ENCODE measurements at places on chromosomes 3 and 15.

DNA sequence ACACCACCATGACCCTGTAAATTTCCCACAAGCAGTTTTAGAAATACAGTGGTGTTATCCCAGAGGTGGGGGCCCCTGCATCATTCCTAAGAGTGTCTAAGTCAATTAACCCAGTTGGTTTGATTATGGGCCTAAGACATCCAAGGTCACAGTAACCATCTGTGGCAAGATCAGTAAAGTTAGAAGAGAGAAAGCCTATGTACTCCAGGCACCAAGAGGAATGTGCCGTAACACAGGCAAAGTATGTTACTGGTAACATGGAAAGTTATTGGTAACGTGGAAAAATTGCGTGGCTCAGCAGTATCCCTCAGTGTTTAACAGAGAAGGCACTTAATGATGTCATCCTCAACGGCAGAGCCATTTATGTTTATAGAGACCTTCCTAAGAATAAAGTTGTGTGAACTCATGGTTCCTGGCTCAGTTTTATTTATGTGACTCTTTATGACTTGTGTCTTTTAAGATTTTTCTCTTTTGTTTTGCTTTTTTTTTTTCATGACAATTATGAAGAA, 144.1 kb upstream of the RASGRP1 start:
- no peak for DNase-seq

GRCh38 chr15:54803134-54803808, 393.5 kb downstream of the RSL24D1 start:
- no peak for DNase-seq

DNA sequence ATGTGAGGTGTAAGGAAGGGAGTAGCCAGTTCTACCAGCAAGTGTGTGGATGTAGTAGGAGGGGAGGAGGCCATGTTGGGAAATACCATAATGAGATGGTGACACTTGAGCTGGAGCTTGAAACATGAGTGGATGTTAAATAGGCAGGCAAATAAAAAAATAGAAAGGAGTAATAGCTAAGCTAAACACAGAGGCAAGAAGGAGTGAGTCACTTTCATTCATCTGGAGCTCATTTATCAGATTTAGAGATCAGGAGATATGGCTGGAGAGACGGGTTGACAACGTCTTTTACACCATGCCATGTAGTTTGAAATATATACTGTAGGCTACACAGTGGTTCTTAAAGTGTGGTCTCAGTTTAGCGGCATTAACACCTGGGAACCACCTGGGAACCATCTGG, 390.5 kb downstream of the DIPK2A start:
- DNase-seq: no peak

DNA sequence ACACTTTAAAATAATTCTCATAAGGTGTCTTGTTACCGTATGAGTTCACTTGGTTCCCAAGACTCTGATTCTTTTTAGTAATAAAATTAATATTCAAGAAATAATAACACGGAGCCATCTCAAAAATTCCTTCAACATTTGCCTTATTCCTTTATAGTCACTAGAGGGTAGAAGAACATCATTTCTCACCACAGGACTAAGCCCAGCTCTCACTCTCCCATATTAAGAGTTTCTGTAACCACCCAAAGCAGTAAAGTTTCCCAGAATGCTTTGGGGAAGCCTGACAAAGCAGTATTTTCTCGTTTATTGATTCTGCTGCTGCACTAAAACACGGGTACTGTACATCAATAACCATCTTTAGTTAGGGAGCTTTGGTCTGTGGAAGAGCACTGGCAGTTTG, 114.9 kb downstream of the MCTP2 start:
- DNase-seq: no peak

DNA sequence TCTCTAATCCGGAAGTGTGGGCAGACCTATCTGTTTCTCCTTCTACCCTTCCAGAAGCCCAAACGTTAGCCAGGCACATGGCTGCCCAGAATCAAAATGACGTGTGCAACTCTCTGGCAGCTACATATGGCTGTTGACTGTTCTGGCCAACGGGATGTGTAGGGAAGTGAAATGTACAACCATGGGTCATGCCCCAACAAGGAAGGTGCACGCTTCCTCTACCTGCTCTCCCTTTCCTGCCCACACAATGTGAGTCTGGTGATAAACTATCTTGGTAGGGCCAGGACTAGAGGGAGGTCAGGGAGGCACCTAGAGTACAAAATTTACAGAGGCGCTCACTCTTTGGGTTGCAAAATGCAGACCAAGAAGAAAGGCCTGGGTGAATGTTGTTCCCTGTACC, 495.9 kb upstream of the PROK2 start:
- DNase-seq: no peak

DNA sequence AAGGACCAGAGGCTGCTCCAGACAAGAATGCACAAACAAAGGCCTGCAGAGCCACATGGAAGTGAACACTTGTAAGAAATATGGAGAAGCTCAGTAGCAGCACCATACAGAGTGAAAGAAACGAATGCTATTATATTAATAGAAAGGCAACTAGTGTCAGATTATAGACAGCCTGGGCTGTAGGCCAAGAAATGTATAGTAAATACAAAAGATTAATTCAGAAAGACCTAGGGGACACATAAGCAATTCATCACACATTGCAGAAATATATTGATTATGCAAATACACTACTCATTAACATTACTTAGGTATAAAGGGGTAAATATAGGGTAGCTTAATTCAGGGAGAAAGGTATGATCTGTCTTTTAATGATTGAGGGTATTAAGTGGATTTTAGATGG, 69.5 kb upstream of the GUCA1C start:
- no peak for DNase-seq

GRCh38 chr15:44034933-44035624, 160.0 kb downstream of the FRMD5 start:
- no peak for DNase-seq

- DNase-seq: no peak
Measured at GRCh38 chr3:175383371-175383770, 524.2 kb downstream of the NAALADL2 start.

Data from NCI-H526 treated with DMSO at 0.1 percent for 48 hours (cell line).